ENCODE measurements at places on chromosomes 7 and 10. TPM values are rescaled to one million over a fixed set of nuclear protein-coding genes. Genes with fewer than 3 reads are reported as not detected.

Gene HTR5A
- not detected for total RNA-seq

Gene SEMA3E
- not detected for total RNA-seq

Gene ODAD2
- total RNA-seq = not detected

DNA sequence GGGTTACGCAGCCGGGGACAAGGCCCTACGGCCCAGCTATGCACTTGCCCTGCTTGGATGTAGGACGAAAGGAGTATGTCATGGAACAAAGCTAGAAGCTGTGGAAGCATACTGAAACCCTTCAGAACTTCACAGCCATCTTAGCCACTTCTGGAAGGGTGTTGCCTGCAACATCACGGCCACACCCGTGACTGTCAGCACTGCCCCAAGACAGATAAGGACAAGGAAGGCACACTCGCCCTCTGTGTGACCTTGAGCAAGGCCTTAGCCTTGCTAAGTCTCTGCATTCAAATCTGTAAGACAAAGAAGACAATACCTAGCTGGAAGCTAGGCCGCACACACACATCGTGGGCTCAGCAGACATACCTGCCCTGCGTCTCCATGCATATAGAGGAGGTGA is 352.5 kb upstream of the MGMT start:
- H3K27me3 ChIP-seq = no peaks in the 10 kb centered on the region
- no peak overlapping the region for H3K4me3 ChIP-seq
- H3K27ac ChIP-seq = no peak overlapping the region
- DNase-seq = no peak

- no peak overlapping the region for H3K27ac ChIP-seq
- H3K4me1 ChIP-seq = no peaks in the 10 kb centered on the region
- DNase-seq = no peak
- no peaks in the 10 kb centered on the region for H3K36me3 ChIP-seq
- H3K4me3 ChIP-seq = no peak overlapping the region
Observed at GRCh38 chr7:3356173-3356572, 55.1 kb downstream of the SDK1 start.

DNA sequence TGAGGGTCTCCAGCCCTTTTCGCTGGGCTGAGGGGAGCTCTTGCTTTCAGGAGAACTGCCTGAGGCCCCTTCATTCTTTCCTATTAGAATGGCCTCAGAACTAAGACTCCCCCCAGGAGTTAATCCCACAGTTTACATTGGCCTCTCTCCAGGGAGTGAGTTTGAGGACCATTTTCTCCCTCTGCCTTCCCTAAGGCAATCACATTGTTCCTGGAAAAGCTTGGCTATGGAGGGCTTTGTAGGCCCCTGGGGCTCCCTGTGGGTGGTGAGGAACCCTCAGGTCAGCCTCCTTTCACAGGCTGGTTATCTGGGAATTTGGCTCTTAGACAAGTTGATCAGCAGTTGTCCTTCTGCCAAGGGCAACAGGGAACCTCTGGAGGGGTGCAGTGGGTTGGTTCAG is 343.7 kb downstream of the RPS24 start:
- H3K4me1 ChIP-seq = no peaks in the 10 kb centered on the region
- H3K36me3 ChIP-seq = no peaks in the 10 kb centered on the region
- peaks cover 27% of the 10 kb centered on the region for H3K27me3 ChIP-seq
- no peak for DNase-seq
- no peak overlapping the region for H3K27ac ChIP-seq
- no peak overlapping the region for H3K4me3 ChIP-seq

- H3K27me3 ChIP-seq = no peaks in the 10 kb centered on the region
- H3K4me1 ChIP-seq = peaks cover 15% of the 10 kb centered on the region
- no peaks in the 10 kb centered on the region for H3K36me3 ChIP-seq
- peak overlapping the region; percentile 56 for H3K4me3 ChIP-seq
- no peak for DNase-seq
Observed at GRCh38 chr7:27209933-27210440, 10.1 kb upstream of the HOXA13 start.

- H3K4me3 ChIP-seq = no peak overlapping the region
- peaks cover 14% of the 10 kb centered on the region for H3K4me1 ChIP-seq
- no peaks in the 10 kb centered on the region for H3K36me3 ChIP-seq
- no peaks in the 10 kb centered on the region for H3K27me3 ChIP-seq
- DNase-seq = no peak
Observed at GRCh38 chr7:20226860-20227259, 9.7 kb upstream of the MACC1 start.

DNA sequence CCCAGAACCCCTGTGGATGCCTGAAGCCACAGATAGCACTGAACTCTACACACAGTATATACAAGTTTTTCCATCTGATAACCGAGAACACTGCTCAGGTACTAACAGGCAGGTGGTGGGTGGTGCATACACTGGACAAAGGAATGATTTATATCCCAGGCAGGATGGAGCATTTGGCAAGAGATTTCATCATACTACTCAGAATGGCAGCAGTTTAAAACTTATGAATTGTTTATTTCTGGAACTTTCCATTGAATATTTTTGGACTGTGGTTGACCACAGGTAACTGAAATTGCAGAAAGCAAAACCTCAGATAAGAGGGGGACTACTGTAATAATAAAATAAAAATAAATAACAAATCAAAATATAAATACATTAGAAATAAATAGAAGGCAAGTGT is 10.9 kb upstream of the KCNMA1 start:
- peaks cover 7% of the 10 kb centered on the region for H3K4me1 ChIP-seq
- H3K4me3 ChIP-seq = no peak overlapping the region
- no peak overlapping the region for H3K27ac ChIP-seq
- no peaks in the 10 kb centered on the region for H3K36me3 ChIP-seq
- DNase-seq = no peak

- H3K27ac ChIP-seq = no peak overlapping the region
- no peak overlapping the region for H3K4me3 ChIP-seq
Observed at GRCh38 chr10:72694476-72695369, 2.8 kb downstream of the MCU start.

GRCh38 chr10:112904000-112904399 is 46.0 kb upstream of the TCF7L2 start:
- H3K27me3 ChIP-seq = no peaks in the 10 kb centered on the region
- H3K36me3 ChIP-seq = no peaks in the 10 kb centered on the region
- no peak overlapping the region for H3K27ac ChIP-seq
- H3K4me3 ChIP-seq = no peak overlapping the region

DNA sequence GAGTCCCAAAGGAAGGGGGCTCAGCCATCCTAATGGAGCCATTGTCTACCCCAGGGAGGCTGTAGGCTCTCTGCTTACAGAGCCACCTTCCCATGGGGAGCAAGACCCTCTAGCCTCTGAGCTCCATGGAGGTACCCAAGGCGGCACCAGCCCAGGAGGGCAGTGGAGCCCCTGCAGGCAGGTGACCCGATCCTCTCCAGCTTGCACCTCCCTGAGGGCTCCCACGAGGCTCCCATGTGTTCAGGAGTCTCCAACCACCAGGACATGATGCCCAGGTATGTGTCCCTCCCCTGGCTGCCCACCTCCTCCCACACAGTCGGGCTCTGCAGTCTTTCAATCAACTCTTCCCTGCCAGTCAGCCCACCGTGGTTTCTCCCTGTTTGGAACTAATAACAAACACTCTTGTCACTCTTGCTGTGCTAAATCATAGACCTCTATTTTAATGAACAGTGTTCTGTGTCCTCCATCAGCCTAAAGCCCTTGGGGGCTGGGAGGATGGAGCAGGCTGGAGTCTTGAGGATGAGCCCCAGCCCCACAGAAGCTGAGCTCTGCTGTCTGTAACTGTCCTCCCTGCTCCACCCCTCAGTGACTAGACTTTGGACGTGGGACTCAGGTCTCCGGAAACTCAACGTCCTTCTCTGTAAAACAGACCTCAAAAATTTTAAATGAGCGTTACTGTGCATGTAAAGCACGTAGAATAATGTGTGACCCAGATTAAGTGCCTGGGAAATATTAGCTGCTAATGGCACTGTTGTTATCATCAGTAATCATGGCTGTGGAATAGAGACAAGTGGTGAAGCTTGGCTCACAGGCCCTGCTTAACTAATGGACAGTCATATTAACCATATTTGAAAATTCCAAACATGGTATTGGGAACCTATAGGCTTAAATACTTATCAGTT is 298.9 kb downstream of the WDR37 start:
- H3K4me3 ChIP-seq = no peak overlapping the region
- no peaks in the 10 kb centered on the region for H3K36me3 ChIP-seq
- DNase-seq = no peak

DNA sequence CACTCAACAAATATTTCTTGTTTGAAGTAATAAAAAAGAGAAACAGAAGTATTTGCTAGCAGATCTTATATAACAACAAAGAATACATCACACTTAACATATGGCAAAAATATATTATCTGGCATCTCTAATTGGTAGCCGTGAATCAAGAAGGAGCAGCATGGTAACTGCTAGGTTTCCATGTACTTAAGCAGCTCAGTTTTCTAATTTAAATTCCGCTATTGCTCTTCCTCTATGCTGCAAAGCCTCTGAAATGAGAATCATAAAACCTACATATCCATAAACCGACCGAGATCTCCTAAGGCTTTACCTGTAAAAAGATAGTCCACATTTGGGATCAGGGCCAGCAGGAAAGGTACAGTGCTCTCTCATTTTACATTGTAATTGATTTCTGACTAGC is 76.6 kb upstream of the PTPRZ1 start:
- H3K4me1 ChIP-seq = no peaks in the 10 kb centered on the region
- no peak overlapping the region for H3K4me3 ChIP-seq
- no peaks in the 10 kb centered on the region for H3K36me3 ChIP-seq
- DNase-seq = no peak
- H3K27me3 ChIP-seq = no peaks in the 10 kb centered on the region

- H3K4me1 ChIP-seq = 0 out of 2 replicates have a peak, but pooled peaks cover 7% of the 10 kb centered on the region
- H3K27me3 ChIP-seq = no peaks in the 10 kb centered on the region
- no peaks in the 10 kb centered on the region for H3K36me3 ChIP-seq
- no peak overlapping the region for H3K4me3 ChIP-seq
Observed at GRCh38 chr7:33287738-33288137, 158.4 kb downstream of the BBS9 start.

DNA sequence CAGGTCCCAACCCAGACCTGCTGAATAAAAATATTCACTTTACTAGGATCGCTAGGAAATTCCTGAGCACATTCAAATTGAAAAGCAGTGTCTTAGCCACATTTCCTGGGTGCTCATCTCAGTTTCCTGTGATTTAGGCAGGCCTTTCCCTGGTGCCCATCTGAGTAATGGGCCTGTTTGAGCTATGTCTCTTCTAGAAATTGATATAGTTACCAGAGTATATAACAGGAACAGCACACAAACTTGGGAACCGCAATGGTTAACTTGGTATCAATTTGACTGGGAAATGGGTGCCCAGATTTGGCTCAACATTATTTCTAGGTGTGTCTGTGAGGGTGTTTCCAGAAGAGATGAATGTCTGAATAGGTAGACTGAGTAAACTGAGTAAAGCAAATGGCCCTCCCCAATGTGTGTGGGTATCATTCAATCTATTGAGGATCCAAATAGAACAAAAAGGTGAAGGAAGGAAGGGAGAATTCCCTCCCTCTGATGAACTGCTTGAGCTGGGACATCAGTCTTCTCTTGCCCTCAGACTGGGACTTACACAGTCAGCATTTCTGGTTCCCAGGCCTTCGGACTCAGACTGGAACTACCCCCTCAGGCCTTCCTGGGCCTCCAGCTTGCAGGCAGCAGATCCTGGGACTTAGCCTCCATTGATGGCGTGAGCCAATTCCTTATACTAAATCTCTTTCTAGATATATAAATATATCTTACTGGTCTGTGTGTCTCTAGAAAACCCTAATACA is 99.1 kb downstream of the CCDC71L start:
- no peaks in the 10 kb centered on the region for H3K27me3 ChIP-seq
- no peaks in the 10 kb centered on the region for H3K4me1 ChIP-seq
- no peak for DNase-seq

GRCh38 chr7:85381212-85381611 is 194.4 kb upstream of the SEMA3D start:
- no peak for DNase-seq
- H3K27me3 ChIP-seq = no peaks in the 10 kb centered on the region
- H3K4me3 ChIP-seq = no peak overlapping the region
- no peaks in the 10 kb centered on the region for H3K36me3 ChIP-seq

DNA sequence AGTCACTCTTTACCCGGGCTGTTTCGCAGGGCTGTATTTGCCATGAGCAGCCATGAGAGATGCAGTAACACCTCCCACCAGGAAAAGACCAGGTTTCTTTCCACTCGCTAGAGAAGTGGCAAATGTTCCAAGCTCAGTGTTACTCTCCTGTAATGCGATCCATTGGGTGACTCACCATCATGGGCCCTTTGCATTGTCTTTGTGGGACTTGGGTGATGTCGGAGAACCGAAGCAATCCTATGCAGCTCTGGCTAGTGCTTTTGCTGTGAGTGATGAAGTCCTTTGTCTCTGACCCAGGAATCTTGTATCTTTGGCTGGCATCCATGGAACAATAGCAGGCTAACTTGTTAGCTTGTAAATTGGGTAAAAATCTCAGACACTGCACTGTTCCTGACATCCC is 40.0 kb downstream of the GHRHR start:
- H3K27me3 ChIP-seq = no peaks in the 10 kb centered on the region
- no peaks in the 10 kb centered on the region for H3K4me1 ChIP-seq
- no peaks in the 10 kb centered on the region for H3K36me3 ChIP-seq
- no peak overlapping the region for H3K27ac ChIP-seq
- H3K4me3 ChIP-seq = no peak overlapping the region

- H3K27ac ChIP-seq = no peak overlapping the region
- peaks cover 9% of the 10 kb centered on the region for H3K4me1 ChIP-seq
- no peak for DNase-seq
Observed at GRCh38 chr7:7490003-7490402, 45.7 kb downstream of the COL28A1 start.
